ENCODE measurements at places on chromosomes 7 and 10.

- DNase-seq, result no peak
Observed at GRCh38 chr7:20503278-20503950, 112.1 kb upstream of the ABCB5 start.

DNA sequence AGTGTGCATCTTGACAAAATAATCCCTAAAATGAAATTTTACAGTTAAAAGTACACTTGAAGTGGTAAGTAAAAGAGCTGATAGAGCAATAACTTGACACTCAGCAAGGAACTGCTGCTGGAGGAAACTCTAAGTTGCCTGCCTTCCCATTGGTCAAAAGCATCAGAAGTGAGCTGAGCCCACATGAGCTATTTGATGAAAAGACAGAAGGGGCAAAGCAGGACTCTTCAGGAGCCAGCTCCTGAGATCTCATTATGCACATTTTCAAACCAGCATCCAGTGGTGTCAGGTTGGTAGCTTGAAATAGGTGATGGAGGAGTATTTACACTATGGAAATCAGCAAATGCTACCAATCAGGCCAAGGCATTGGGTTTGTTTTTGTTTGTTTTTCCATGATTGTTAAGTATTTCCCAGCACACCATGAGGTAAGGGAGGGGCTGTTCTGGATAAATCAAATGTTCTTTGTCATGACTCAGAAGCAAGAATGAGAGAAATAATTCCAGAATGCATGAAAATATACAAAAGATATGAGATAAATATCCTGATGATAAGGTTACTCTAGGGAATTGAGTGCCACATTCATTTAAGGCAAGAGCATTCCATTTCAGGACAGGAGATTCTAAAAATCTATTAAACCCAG, 316.6 kb downstream of the SNX13 start:
- no peak for DNase-seq

DNA sequence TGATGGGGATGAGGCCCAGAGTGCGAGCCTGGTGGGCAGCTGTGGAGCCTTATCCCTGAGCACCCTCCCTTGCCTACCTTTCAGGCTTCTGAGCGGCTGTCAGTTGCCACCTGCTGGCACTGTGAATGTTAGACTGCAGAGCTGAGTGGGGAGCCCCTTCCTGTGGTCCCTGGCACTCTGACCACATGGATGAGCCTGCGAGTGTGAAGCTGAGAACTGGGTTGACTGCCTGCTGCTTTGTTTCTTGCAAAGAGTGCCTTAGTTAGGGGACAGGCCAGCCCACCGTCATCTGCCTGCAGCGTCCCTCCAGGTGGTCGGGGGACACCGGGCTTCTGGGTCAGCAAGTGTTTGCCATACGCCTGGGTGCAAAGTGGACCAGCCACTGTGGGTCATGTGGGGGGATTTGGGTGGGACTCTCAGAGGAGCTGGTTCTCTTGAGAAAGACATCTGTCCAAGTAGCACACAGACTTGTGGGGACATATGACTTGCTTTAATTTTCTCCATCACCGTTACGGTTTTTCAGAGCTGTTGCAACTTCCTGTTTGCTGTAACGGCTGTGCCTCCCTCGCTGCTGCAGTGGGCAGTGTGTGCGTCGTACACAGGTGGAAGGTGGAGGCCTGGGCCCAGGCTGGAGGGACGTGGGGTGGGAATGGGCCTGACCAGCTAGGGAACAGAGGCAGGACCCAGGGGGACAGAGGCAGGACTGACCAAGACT, 13.7 kb downstream of the INPP5A start:
- DNase-seq, result no peak

GRCh38 chr10:13376297-13376696, 28.2 kb upstream of the SEPHS1 start:
- DNase-seq, result no peak

GRCh38 chr10:98576096-98576495, 129.4 kb upstream of the HPS1 start:
- DNase-seq, result no peak

DNA sequence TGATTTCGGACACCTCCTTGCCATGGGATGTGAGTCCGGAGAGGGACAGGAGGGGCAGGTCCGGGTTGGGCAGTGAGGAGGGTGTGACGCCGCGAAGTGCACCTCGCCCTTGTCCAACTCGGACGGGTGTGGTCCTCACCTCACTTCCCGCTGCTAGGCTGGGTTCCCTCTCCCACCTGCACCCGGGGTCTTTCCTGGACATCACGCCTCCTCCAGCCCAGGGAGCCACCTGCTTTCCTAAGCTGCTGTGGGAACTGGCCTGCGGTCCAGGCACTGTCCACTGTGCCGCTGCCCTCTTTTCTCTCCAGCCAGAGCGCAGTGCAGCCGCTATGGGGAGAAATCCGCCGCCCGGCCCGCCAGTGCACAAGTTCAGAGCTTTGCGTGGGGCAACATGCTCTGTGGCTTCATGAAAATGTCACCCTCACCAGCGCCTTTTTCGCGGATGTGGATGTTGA, 45.0 kb upstream of the ZNF716 start:
- no peak for DNase-seq

- DNase-seq, result no peak
Observed at GRCh38 chr10:11045995-11046775, 28.5 kb downstream of the CELF2 start.

GRCh38 chr7:123639631-123640030, 16.0 kb upstream of the LMOD2 start:
- DNase-seq, result no peak

DNA sequence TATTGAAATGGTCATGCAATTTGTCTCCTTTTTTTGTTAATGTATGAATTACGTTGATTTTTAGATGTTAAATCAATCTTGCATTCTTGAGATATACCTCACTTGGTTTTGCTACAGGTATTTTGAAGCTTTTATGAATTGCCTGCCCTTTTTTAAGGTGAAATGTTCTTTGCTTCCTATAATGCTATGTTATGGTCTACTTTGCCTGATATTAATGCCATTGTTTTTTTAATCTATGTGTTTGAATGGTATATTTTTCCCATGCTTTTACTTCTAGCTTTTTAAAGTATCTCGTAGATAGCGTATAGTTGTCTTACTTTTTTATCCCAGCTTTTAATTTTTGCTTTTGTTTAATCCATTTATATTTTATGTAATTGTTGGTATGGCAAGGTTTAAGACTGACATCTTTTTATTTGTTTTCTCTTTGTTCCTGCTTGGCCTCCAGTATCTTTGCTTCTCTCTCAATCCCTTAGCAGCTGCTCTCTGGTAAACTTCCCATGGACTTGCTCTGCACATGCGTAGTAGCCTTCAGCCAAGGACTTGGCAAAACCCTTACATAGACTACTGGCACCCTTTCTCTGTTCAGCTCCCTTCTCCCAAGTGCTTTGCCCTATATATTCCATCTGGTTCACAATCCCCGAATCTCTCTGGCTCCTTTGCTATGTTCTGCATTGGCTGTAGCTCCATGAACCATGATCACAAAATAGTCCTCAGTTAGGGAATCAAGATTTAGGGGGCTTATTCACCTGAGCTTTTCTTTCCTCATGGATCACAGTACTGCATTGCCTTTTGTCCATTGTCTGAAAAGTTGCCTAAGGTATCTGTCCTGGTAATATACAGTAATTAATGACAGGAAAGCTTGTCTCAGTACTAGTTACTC, 8.4 kb downstream of the TRIM24 start:
- no peak for DNase-seq

GRCh38 chr7:124874644-124875163, 54.9 kb downstream of the POT1 start:
- no peak for DNase-seq

GRCh38 chr10:26534384-26534783, 96.2 kb downstream of the APBB1IP start:
- no peak for DNase-seq

GRCh38 chr7:73827567-73828106, 3.2 kb upstream of the CLDN4 start:
- no peak for DNase-seq

DNA sequence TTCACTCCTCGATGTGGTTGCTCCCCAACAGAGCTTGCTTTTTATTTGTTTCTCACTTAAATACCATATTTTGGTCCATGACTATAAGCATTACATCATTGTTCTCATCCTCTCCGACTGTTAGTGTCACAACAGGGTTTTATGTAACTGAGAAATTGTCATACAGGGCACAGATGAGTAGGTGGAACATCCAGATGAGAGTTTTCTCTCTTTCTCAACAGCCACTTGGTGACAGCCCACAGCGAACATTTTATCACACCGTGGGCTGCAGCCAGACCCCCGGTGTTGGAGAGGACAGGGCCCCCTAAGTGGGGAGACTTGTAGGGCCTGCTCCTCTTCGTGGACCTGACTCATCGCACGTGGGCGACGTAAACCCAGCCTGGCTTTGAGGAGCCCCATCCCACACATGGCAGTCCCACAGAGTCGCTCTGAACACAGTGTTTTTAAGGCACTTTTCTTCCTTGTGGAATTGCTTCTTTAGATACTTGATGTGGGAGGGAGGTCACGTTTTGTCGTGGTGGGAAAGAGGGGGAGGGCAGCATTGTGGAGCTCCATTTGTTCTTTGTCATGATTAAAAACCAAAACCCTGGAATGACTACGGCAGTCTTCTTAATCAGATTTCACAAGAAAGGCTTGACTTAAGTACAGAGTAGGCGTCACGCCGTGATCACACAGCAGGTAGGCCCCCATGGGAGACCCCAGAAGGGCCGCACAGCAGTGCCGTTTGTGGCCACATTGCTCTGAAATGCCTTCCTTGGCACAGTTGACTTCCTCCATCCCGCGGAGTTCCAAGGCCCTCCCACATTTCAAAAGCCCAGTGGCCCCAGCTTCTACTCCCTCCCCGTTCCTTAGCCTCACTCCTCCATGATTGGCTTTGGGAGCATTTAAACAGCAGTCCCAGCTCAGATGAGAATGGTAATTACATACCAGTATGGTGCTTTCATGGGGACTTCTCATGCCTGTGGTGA, 220.6 kb downstream of the CCDC3 start:
- no peak for DNase-seq

DNA sequence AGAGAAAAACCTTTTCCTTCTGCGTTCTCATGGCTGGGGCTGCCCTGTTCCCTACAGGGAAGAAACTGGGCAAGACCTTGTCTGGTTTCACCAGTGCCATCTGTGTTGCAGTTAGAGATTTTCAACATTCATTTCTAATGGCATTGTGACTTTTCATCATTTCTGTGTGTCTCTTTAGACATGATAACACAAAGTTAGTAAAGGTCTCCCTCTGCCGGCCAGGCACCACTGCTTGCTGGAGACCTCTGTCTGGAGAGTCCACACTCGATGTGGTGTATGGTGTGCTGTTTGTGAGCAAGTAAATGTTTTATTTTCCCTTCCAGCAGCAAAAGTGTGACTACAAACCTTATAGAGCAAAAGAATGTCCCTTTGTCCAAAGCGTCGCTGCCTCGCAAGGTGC, 213.5 kb downstream of the PAXIP1 start:
- DNase-seq, result no peak

DNA sequence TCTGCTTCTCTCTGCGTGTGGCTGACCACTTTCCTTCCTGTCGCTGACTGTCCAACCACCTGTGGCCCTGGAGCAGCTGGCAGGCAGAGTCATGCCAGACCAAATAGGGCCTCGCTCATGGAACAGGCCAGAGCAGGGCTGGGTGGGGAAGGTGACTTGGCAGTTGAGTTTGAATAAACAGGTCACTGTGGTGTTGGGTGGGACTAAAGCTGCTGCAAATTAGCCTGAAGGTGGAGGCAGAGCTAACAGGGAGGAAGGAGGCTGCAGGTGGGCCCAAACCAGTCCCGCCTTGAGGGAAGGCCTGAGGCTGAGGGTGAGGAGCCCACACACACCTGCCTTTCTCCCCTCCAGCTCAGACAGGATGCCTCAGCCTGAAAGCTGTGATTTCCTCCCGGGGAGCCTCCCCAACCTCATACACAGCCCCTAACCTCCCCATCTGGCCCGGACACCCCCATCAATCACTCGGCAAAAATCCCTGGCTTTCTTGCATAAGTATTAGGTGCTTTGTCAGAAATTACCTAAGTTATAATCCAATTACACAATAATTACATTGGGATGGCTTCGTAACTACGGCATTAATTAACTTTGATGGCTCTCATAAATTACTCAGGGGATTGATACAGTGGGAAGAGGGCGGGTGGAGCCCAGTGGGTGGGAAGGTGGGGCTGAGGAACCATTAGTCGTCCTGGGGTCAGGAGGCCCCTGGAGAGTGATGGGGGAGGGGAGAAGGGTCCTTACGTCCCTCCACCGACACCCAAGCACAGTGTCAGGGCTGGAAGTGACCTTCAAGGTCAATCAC, 97.7 kb upstream of the PCBD1 start:
- DNase-seq, result no peak

- DNase-seq, result no peak
Observed at GRCh38 chr10:126503392-126504062, 115.2 kb upstream of the ADAM12 start.

DNA sequence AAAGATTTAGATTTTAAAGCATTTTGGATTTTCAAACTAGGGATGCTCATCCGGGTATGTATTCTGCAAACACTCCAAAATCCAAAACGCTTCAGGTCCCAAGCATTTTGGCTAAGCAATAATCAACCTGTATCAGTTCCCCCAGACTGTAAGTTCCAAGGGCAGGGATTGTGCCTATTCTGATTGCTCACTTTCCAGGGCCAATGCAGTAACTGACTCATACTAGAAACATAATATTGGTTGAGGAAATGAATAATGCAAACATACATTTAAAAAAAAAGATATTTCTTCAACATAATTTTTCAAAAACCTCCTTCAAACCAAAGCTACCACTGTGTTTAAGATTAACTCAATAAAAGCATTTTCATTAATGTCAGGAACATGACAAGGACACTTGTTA, 69.5 kb downstream of the HIBADH start:
- DNase-seq, result no peak

GRCh38 chr7:2645274-2645868, 13.6 kb downstream of the TTYH3 start:
- DNase-seq, result no peak

DNA sequence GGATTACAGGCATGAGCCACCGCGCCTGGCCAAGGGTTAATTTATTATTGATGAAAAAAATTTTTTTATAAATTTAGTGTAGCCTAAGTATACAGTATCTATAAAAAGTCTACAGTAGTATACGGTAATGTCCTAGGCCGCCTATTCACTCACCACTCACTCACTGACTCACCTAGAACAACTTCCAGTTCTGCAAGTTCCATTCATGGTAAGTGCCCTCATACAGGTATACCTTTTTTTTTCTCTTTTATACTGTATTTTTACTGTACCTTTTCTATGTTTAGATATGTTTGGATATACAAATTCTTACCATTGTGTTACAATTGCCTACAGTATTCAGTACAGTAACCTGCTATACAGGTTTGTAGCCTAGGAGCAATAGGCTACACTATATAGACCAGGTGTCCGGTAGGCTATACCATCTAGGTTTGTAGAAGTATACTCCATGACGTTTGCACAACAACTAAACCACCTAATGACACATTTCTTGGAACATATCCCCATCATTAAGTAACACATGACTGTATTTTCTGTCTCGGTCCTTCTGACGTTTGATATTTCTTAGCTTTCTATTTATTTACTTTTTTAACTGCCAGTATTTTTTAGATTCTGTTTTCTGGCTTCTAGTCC, 23.4 kb downstream of the IRF5 start:
- DNase-seq, result no peak

DNA sequence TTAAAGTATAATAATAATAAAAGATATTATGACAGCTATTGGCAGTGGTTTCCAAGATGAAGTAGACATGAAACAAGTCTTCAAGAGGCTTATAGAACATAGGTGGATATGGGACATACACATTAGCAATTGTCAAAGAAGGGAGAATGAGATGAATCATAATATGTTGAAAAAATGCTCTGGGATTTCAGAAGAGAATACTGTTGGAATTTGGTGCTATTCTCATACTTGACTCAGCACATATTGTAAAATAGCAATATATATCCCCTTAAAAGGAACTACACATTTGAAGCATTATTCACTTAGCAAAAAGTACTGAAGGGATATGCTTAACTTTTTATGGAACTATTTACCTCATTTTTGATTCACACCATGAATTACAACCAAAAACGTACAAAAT, 577.2 kb upstream of the PCDH15 start:
- DNase-seq, result no peak

Measured in stimulated activated CD4-positive, alpha-beta T cell treated with anti-CD3 and anti-CD28 coated beads, Interleukin-15, amount 100 ng/mL, for 48 hours (primary cell).